ENCODE measurements at places on chromosomes 3 and 15.

- DNase-seq: peak; percentile 93
Measured at GRCh38 chr3:52455283-52456168, at the start of gene NISCH. Gene NISCH (plus strand): TSS chr3:52455604. CDS start chr3:52455642, 38 bp downstream.

DNA sequence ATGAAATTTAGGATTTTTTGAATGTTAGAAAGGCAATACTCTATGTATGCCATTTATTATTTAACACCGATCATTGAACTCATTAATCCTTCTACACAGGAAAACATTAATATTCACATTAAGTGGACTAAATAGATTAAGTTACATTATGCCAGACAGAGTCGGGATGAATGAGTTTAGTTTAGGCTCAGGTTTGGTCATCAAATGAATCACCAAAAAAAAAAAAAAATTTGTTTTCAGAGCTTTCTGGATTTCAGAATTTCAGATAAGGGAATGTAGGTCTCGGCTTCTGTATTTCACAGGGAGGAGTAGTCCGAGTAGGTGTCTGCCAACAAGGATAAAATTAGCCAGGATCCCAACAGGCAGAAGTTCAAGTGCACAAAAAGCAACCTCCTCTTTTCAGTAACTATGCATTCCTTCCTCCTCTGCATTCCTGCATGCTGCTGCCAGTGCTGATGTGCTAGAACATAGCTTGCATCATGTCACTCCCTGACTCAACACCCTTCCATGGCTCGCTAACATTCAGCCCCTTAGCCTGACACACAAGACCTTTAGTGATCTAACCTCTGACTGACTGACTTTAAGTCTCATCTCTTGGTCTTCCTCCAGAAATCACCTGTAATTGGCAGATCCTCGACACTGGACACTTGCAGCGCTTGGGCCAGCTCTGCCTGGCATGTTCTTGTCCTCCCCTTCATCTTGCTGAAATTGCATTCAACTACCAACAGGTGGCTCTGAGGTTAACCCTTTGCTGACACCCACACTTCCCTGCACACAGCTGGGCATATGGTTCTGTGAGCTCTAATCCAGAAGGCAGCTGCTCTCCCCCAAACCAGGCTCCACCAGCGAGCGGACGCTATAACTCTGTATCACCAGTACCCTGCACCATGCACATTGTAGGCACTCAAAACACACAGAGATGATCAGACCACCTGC is 145.4 kb upstream of the PROK2 start:
- no peak for DNase-seq

DNA sequence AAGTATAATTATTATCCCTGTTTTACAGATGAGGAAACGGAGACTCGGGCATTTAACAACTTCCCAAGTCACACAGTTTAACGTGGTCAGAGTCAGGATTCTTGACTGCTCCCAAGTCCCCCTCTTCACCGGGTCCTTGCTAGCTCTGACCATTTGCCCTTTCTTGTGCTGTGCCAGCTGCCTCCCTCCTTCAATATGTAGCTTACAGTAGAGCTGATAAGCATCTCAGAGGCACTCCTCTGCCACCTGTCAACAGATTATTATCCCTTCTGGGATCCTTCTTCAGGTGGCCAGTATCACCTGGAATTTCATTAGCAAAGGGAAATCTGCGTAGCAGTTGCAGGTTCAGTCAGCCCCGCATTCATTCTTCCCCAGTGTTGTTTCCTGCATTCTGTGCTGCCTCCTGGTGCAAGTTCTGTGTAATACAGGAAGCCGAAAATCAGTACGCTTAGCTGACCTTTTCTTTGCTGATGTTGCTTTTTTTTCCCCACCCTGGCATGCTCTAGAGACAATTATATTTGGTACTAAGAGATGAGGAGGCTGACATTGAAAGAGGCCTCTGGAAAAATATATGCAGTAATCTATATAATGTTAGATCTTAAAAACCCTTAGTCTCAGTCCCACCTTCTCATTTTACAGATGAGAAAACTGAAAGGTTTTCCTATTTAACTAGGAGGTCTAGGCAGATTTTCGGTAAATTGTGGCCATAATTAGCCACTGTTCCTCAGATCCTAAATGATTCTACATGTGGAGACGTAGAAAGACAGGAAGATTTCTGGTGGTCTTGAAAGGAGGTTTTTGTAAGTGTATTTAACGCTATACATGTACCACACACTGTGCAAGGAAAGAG is 24.8 kb downstream of the TMOD2 start:
- peak; percentile 77 for DNase-seq

DNA sequence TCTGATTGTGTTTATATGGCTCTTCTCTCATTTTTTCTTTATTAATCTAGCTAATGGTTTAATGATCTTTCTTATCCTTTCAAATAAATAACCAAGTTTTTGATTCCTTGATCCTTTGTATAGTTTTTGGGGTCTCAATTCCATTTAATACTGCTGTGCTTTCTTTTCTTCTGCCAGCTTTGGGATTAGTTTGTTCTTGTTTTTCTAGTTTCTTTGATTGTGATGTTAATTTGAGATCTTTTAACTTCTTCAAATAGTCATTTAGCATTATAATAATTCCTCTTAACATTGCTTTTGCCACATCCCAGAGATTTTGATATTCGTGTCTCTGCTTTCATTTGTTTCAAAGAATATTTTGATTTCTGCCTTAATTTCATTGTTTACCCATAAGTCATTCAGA is 1126.6 kb downstream of the NAALADL2 start:
- no peak for DNase-seq

GRCh38 chr3:124557433-124558232 is 172.6 kb upstream of the UMPS start:
- DNase-seq: peak; percentile 57

- peak; percentile 50 for DNase-seq
Measured at GRCh38 chr15:97023488-97023844, 693.0 kb downstream of the NR2F2 start.

DNA sequence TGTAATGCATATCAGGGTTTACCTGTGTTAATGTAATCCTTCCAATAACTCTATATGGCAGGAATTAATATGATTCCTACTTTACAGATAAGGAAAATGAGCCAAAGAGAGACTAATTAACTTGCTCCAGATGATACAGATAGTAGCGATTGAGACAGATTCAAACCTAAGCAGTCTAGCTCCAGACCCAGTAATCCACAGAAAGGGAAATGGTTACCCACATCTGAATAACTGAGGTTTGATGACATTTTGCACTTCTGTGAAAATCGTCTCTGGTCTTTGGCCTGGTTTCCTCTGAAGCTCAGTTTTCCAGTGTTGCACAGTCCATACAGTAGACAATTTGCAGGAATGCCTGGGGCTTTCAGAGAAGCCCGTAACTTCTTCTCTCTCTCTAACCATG is 177.1 kb upstream of the UMPS start:
- DNase-seq: no peak

GRCh38 chr15:58515807-58516206 is 84.0 kb downstream of the LIPC start:
- peak; percentile 37 for DNase-seq

GRCh38 chr3:188627652-188628051 is 473.7 kb downstream of the LPP start:
- DNase-seq: no peak

DNA sequence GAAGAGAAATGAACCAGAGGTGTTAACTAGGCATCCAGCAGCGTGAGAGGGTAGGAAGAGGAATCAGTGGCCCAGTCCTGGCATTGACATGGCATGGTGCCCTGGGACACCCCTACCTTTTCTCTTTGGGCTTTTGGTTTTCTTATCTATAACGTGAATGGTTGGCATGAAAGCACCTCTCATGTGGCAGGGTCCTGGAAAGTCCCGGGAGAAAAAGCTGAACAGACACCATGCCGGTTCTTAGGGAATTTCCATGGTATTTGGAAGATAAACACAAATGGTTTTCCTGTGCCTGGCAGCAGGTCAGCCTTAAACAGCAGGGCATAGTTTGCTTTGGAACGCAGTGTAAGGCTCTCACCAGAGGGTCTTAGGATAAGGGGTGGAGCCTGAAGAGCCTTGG is 15.4 kb downstream of the ARNT2 start:
- DNase-seq: no peak

- DNase-seq: peak; percentile 60
Measured at GRCh38 chr15:81302701-81303109, 21.2 kb downstream of the STARD5 start.

GRCh38 chr3:52136513-52136912 is 17.7 kb downstream of the POC1A start:
- no peak for DNase-seq

DNA sequence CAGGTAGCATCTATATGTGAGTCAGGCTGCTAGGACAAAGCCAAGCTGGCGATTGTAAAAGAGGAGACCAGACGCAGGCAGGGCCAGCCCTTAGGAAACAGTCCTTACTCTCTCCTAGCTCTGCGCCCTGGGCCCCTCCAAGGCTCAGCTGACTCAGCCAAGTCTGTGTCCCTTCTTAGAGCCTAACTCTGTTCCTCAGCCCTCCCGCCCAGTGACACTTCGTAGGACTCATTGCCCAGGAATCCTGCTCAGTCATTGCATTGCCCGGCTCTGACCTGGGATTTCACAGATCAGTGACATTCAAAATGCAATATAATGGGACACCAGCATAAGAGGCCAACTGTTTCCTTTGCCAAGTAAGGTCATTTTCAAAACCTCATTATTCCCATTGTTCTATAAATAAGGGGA is 244.2 kb downstream of the TLE3 start:
- no peak for DNase-seq

DNA sequence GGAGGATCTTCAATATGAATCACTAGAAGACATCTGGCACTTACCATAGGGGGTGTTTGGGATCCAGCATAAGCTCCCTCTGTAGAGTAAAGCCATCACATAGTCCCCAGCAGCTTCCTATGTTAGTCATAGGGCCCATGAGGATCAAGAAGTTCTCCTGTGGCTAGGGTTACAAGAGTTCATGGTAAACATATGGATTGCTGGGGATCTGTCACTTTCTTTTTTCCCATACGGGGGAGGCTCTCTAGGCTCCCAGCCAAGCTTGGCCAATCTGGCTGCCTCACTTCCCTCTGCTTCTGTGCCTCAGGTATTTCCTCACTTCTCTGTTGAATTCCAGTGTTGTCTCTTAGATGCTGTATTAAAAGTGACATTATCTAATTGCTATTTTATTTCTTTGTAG is 597.9 kb downstream of the PDCD6IP start:
- DNase-seq: no peak

DNA sequence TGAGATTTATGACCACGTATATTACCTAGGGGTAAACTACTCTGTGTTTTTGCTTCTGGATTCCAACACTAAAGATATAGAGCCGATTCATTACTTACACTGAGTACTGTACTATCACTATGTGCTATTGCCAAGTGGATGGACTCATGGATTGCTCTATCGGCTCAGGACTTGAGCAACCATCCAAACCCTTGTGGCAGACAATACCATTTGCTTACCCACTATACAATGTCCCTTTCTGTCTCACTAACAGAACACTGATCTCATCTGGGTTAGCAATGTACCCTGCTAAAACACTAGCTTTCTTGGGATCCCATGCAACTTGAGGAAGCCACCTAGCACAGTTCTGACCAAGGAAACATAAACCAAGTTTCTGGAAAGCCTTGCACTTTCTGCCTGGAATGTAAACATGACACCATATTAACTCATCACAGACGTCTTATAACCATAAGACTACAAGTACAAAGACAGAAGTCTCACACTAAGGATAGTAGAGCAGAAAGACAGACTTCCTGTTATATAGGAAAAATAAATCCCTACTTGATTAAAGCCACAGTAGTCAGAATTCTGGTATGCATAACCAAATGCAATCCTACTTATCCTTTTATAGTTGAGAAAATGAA is 38.6 kb downstream of the HACD2 start:
- no peak for DNase-seq

DNA sequence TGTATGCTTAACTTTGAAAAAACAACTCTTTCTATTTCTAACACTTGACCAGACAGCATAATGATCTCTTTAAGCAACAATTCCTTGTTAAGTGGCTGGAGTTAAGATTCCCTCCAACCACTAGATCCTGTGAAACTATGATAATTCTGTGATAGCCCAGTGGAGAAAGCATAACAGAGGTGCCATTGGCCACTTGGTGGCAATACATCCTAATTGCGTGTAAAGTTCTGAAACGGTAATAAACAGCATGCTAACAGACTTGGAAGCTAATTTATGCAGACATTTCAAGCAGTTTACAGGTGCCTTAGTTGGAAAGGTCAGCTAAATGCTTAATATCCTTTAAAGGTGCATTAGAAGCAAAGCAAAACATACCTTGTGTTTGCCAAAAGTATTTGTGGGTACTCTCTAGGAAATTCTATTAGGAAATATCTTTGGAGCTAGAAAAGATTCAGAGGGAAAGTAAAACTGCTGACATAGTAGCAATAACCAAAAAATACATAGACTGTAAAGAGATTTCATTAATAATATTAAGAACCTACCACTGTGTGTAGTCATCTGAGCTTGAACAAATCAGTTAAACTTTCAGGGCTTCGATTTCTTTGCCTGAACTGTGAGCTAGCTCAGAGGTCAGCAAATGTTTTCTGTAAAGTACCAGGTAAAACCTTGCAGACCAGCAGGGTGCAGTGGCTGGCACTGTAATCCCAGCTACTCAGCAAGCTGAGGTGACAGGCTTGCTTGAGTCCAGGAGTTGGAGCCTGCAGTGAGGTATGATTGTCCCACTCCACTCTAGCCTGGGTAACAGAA is 19.0 kb upstream of the CSTA start:
- DNase-seq: peak; percentile 40

DNA sequence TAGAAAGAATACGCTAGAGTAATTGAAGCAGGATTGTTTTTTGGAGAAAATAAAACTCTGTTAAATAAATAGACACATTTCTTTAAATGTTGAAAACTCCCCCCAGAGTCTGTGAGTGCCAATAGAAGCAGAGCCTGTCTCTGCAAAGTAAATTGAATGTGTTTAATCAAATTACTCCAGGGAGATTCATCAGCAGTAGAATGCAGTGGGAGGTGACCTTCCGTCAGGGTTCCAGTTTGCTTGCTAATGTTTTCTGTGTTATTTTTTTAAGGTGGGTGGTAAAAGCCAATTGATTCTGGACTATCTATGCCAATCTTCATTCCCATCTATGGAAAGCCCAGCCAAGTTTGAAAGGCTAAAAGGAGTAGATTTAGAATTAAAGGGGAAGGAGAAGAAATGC is 612.4 kb upstream of the GRM7 start:
- no peak for DNase-seq

GRCh38 chr15:53548236-53548635 is 211.2 kb downstream of the WDR72 start:
- DNase-seq: no peak

DNA sequence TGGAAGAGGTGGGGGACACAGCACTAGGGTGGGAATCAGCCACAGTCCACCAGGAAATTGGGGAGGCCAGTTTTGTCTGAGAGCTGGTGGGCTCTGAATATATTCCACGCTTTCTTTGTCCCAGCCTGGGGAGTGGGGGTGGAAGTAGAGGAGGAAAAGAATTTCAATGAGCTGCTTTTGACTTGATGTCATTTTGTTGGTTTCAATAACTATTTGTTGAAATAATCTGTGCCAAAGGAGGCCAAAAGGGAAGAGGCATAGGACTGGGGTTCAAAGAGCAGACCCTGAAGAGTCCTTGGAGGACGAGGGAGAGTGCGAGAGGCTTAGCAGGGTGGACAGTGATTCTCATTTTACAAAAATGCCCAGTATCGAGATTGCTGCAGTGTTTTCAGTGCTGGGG is 262.3 kb downstream of the SHQ1 start:
- DNase-seq: no peak
